Aorta (tissue), 5 donors: ENCODE measurements at places on chromosomes 3 and 15.

DNA sequence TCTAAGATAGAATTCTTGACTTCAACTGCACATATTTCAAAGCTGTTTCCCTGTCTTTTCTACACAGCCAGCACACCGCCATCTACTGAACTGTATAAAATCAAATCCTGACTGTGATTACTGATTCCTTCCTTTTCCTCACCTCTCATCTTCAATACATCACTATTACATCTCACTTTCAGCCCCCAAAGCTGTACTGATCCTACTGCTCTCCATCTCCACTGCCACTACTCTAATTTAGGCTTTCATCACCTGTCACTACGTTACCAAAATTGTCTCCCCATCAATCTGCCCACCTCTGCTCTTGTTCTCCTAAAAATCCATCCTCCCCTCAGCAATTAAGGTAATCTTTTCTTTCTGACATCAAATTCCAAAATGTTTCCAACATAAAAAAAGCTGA lies 4.5 kb upstream of the CCDC39 start:
- no peaks in the 10 kb centered on the region for H3K36me3 ChIP-seq
- no peaks in the 10 kb centered on the region for H3K4me1 ChIP-seq
- no peak overlapping the region for H3K27ac ChIP-seq
- no peak overlapping the region for H3K4me3 ChIP-seq

DNA sequence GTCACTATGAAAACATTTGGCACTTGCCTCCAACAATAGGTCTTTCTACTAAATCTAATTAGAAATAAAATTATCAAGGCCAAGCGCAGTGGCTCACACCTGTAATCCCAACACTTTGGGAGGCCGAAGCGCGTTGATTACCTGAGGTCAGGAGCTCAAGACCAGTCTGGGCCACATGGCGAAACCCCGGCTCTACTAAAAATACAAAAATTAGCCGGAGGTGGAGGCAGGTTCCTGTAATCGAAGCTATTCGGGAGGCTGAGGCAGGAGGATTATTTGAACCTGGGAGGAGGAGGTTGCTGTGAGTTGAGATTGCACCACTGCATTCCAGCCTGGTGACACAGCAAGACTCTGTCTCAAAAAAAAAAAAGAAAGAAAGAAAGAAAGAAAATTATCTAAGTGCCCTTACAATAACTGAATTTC lies 1.6 kb upstream of the PLD1 start:
- H3K27me3 ChIP-seq = no peaks in the 10 kb centered on the region
- H3K4me1 ChIP-seq = no peaks in the 10 kb centered on the region
- no peak overlapping the region for H3K27ac ChIP-seq
- no peak for DNase-seq

DNA sequence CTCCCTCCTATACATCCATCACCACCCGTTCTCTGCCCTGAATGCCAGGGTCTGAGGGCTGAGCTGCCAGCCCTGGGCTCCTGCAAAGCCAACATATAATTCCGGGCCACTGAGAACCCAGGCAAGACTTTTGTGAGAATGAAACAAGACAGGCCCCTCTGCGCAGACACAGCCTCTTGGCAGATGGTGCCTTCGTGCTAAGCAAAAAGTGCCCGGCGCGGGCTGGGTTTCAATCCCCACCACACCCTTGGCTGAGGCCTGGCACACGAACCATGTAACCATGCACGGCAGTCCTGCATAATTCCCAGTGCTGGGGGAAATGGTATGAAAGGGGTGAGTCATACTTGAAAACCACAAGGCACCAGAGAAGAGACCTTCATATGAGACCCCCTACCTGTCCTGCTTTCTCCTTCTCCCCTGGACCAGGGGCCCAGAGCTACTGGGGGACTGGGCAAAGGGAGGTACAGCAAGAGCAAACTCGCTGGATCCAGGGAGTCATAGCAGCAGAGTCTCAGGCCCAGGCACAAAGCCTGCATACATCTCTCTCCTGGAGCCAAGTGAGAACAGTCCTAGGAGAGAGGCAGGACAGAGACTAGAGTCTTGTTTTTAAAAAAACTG lies 26.1 kb upstream of the LOXL1 start:
- no peaks in the 10 kb centered on the region for H3K36me3 ChIP-seq
- H3K4me1 ChIP-seq = no peaks in the 10 kb centered on the region
- no peak for DNase-seq

GRCh38 chr3:104941785-104942184 lies 424.9 kb upstream of the ALCAM start:
- H3K27ac ChIP-seq = no peak overlapping the region
- H3K27me3 ChIP-seq = no peaks in the 10 kb centered on the region
- no peak overlapping the region for H3K4me3 ChIP-seq
- no peaks in the 10 kb centered on the region for H3K36me3 ChIP-seq

- H3K4me1 ChIP-seq = no peaks in the 10 kb centered on the region
- H3K27ac ChIP-seq = peak overlapping the region; percentile 89
- no peak overlapping the region for H3K4me3 ChIP-seq
- no peaks in the 10 kb centered on the region for H3K36me3 ChIP-seq
Measured at GRCh38 chr15:101126618-101127505, 125.0 kb downstream of the CHSY1 start.

- no peaks in the 10 kb centered on the region for H3K4me1 ChIP-seq
- no peak for DNase-seq
- H3K27ac ChIP-seq = no peak overlapping the region
- H3K36me3 ChIP-seq = no peaks in the 10 kb centered on the region
Measured at GRCh38 chr3:120198305-120198878, 86.6 kb downstream of the GPR156 start.

DNA sequence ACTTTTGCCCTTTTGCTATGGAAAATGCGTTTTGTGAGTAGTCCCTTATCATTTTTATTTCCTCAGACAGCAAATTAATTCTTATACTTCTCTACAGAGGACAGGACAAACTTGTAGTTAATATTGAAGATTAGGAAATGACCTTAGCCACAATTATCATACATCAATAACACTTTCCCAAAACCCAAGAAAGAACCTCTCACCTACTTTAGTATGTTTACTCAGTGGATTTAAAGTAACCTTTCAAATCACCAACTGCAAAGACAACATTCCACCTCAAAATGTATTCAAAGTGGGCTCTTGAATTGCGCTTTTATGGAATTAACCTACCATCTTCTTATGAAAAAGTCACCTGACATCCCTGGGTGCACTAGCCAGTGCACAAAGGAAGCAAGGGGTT lies 107.3 kb downstream of the PLCH1 start:
- DNase-seq = no peak
- H3K36me3 ChIP-seq = no peaks in the 10 kb centered on the region
- no peak overlapping the region for H3K27ac ChIP-seq
- H3K4me1 ChIP-seq = no peaks in the 10 kb centered on the region

DNA sequence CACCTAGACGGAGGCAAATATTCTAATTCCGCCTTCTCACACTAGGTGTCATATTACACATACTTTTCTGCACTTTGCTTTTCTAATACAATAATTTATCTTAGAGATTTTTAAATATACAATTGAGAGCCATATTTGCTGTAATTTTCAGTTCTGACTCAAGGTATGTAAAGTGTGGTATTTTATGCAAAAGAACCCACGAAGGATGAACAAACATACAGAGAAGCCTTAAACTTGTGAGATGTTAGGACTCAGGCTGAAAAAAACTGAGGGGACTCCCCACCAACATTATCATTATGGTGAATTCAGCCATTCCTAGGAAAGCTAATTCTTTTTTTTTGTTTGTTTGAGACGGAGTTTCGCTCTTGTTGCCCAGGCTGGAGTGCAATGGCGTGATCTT lies 9.6 kb downstream of the ZBTB11 start:
- no peak for DNase-seq
- H3K36me3 ChIP-seq = peaks cover 2% of the 10 kb centered on the region
- H3K4me3 ChIP-seq = no peak overlapping the region
- no peaks in the 10 kb centered on the region for H3K27me3 ChIP-seq
- H3K4me1 ChIP-seq = no peaks in the 10 kb centered on the region
- H3K27ac ChIP-seq = no peak overlapping the region

GRCh38 chr3:30658328-30659052 lies 52.1 kb downstream of the TGFBR2 start:
- DNase-seq = no peak
- H3K4me1 ChIP-seq = peaks cover 20% of the 10 kb centered on the region
- H3K36me3 ChIP-seq = peaks cover 10% of the 10 kb centered on the region
- H3K4me3 ChIP-seq = no peak overlapping the region
- no peaks in the 10 kb centered on the region for H3K27me3 ChIP-seq
- peak overlapping the region; percentile 92 for H3K27ac ChIP-seq

DNA sequence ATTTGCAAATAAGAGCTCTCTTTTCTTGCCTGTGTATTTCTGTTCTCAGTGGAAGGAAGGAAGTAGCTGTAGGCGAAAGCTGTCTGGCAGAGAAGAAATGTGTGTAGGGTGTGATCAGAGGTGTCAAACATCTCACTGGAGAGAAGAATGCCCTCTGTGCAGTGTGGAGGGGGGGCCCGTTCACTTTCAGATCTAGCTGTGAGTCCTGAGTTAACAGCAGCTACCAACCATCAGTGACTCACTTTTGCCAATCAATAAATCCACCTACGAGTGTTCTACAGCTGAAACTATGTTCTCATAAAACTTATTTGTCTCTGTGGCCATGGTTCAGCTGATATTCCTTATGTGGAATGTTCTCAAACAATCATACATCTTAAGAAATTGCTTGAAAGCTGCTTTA lies 103.7 kb downstream of the FRMD4B start:
- H3K4me3 ChIP-seq = no peak overlapping the region
- H3K4me1 ChIP-seq = no peaks in the 10 kb centered on the region
- H3K27ac ChIP-seq = no peak overlapping the region
- peaks cover 1% of the 10 kb centered on the region for H3K36me3 ChIP-seq
- H3K27me3 ChIP-seq = no peaks in the 10 kb centered on the region
- DNase-seq = no peak

- no peak for DNase-seq
- H3K4me1 ChIP-seq = no peaks in the 10 kb centered on the region
- peaks cover 1% of the 10 kb centered on the region for H3K27me3 ChIP-seq
- no peak overlapping the region for H3K4me3 ChIP-seq
Measured at GRCh38 chr15:100383302-100384107, 41.7 kb upstream of the ADAMTS17 start.

GRCh38 chr3:117052395-117052794 lies 342.8 kb downstream of the TUSC7 start:
- H3K27me3 ChIP-seq = no peaks in the 10 kb centered on the region
- H3K27ac ChIP-seq = no peak overlapping the region
- DNase-seq = no peak
- no peaks in the 10 kb centered on the region for H3K4me1 ChIP-seq

- H3K27ac ChIP-seq = no peak overlapping the region
- H3K4me3 ChIP-seq = no peak overlapping the region
- H3K27me3 ChIP-seq = no peaks in the 10 kb centered on the region
- no peaks in the 10 kb centered on the region for H3K36me3 ChIP-seq
- no peak for DNase-seq
Measured at GRCh38 chr3:63523100-63523499, 129.4 kb upstream of the SNTN start.

DNA sequence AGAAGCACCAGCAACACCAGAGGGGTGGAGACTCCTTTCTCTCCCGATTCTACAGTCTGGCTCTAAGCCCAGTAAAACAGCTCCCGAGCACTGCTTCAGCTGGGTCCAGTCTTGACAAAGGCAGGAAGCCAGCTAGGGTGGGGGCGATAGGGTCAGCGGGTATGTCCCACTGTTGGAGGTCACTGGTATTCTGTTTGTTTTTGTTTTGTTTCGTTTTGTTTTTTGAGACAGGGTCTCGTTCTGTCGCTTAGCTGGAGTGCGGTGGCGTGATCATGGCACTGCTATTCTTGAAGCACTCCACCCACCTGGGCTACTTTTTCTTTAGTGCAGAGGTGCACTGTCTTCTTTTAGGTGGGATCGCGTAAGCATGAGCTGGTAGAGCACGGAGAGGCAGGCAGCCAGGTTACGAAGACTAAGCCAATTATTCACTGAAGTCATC lies 16.3 kb downstream of the GCSAM start:
- H3K27ac ChIP-seq = no peak overlapping the region
- no peak overlapping the region for H3K4me3 ChIP-seq
- H3K4me1 ChIP-seq = no peaks in the 10 kb centered on the region
- DNase-seq = no peak

- H3K4me3 ChIP-seq = no peak overlapping the region
- H3K4me1 ChIP-seq = no peaks in the 10 kb centered on the region
- H3K36me3 ChIP-seq = peaks cover 2% of the 10 kb centered on the region
- H3K27me3 ChIP-seq = no peaks in the 10 kb centered on the region
Measured at GRCh38 chr15:64009798-64010261, 36.5 kb downstream of the DAPK2 start.

GRCh38 chr3:14413381-14414071 lies 11.1 kb downstream of the SLC6A6 start:
- H3K27ac ChIP-seq = no peak overlapping the region
- DNase-seq = no peak

DNA sequence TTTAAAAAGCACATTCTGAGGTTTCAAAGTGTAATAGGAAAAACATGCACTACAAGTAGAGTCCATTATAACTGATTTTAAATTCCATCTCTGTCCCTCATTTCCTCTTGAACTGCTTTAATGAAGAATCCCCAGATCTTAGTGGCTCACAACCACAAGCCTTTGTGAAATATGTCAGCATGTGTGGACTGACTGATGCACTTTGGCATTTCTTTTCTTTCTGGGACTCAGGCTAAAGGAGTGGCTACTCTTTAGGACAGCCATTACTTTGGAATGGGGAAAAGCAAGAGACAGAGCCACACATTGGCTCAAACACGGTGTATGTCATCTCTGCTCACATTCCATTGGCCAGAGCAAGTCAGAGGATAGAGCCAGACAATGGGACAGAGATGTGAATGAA lies 139.6 kb downstream of the GRM7 start:
- no peak overlapping the region for H3K4me3 ChIP-seq
- DNase-seq = no peak
- no peaks in the 10 kb centered on the region for H3K36me3 ChIP-seq

DNA sequence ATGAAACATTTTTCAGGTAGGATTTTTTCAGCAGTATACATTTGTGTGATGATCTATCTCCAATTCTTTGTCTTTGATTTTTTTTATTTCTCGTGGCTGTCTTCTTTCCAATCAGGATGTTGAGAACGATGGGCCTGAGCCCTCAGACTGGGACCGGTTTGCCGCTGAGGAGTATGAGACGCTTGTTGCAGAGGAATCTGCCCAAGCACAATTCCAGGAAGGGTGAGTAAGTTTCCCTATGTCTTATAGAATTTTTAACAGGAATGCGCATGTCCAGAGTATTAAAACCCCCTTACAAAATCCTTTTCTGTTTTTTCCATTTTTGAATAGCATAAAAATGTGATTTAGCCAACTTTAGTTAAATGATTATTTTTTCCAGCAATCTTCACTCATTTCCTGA lies 90.0 kb downstream of the MSL2 start:
- H3K4me1 ChIP-seq = no peaks in the 10 kb centered on the region
- no peak overlapping the region for H3K4me3 ChIP-seq
- no peak for DNase-seq
- no peaks in the 10 kb centered on the region for H3K27me3 ChIP-seq
- H3K27ac ChIP-seq = no peak overlapping the region

GRCh38 chr3:6260551-6261191 lies 600.2 kb upstream of the GRM7 start:
- DNase-seq = no peak
- H3K27me3 ChIP-seq = no peaks in the 10 kb centered on the region
- H3K27ac ChIP-seq = no peak overlapping the region
- no peaks in the 10 kb centered on the region for H3K4me1 ChIP-seq

- H3K4me1 ChIP-seq = no peaks in the 10 kb centered on the region
- H3K27ac ChIP-seq = no peak within 1 kb of the TSS
- H3K4me3 ChIP-seq = peak within 1 kb of the TSS; percentile 38
Measured at GRCh38 chr3:136818769-136819391, at the start of gene SLC35G2. Gene SLC35G2, plus strand, starts transcription at chr3:136819126. Its CDS starts 35,335 bp downstream, at chr3:136854461.

- H3K27ac ChIP-seq = no peak overlapping the region
- H3K36me3 ChIP-seq = no peaks in the 10 kb centered on the region
- no peak overlapping the region for H3K4me3 ChIP-seq
Measured at GRCh38 chr3:193732391-193732790, 139.4 kb downstream of the OPA1 start.

- no peak overlapping the region for H3K27ac ChIP-seq
- DNase-seq = no peak
- no peaks in the 10 kb centered on the region for H3K4me1 ChIP-seq
- H3K4me3 ChIP-seq = no peak overlapping the region
Measured at GRCh38 chr3:125684199-125684598, 88.9 kb upstream of the OSBPL11 start.
